ENCODE measurements at places on chromosomes 2 and 18.

GRCh38 chr18:9211955-9212354 is 75.4 kb downstream of the ANKRD12 start:
- DNase-seq = no peak

DNA sequence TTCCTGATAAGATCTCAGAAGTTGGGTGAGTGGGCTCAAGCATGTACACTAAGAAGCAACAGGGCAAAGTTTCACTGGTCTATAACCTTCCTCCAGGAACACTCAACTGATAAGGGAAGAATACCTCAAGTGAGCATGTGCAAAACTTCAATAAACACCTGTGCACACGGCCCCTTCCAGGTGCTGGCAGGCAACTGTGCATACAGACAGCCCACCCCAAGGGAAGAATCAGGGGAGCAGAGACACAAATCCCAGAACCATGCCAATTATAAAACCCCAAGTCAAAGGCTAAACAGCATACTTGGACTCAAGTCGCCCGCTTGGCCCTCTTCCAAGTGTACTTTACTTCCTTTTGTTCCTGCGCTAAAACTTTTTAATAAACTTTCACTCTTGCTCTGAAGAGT is 85.9 kb upstream of the RTN4 start:
- no peak for DNase-seq

DNA sequence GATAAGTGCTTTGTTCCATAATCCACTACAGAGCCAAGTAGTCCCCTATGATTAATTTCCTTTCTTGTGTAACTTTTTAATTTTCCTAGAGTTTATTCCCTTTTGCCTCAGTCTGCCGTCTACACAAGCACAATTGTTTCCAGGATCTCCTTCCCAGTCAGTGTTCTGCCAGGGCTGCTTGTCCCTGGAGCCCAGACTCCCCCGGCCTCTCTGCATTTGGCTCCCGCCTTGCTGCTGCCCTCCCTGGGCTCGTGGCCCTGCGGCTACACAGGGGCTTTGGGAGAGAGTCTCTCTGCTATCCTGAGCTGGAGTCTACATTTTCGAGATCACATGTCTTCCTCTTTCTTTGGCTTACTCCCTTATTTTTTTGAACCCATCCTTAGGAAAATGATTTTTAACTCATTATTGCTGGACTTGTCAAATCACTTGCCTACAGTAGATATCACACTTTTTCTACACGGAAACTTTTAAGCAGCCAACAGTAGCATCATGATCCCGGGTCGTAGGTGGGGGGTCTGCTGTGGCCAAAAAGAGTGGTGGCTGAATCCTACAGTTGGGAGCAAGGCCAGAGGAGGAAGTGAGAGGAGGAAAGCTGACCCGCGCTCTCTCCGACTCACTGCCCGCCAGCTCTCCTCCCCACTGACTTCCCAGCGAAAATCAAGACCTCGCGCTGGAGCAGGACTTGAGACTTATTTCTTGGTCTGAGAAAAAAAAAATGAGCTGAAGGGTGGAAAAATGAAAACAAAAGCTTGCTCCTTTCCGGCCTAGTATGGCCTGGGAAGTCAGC is 9.4 kb downstream of the FBLN7 start:
- DNase-seq = no peak

- no peak for DNase-seq
Measured at GRCh38 chr2:241190291-241190981, 2.0 kb downstream of the ANO7 start.

- no peak for DNase-seq
Measured at GRCh38 chr18:69725855-69726508, 221.7 kb downstream of the CD226 start.

GRCh38 chr18:32262092-32262491 is 72.3 kb downstream of the MEP1B start:
- DNase-seq = no peak

GRCh38 chr2:241116606-241117560 is 14.8 kb upstream of the MTERF4 start:
- DNase-seq = no peak

DNA sequence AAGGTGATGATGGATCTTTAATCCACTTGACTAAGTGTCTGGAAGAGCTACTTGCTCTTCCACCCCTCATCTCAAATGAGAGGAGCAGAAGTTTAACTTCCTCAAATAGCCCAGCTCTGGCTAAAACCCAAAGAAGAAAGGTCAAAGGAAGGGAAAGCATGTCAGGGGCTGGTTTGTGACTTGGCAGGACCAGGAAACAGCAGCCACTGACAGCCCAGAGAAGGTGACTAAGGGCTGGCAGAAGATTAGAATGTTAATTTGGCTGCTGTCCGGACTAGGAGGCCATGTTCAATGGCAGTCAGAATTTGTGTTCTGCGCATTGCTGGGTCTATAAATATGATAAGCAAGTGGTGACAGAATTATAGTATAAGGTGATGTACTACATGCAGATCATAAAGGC is 386.2 kb downstream of the SETBP1 start:
- no peak for DNase-seq

DNA sequence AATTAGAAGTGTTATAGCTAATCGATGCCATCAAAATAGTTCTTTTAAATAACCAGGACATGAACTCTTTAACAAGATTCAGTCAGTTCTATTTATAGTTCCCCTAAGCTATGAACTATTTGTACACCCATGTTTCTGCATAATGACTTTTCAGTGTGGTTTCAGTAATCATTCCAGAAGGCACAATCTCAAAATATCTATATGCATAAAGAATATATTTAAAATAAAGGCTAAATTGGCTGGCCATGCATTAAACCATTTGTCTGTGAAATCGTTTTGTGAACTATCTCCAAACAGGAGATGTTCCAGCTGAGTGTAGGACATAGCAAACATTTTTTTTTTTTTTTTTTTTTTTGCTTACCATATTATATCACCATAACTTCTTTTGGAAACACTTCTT is 719.3 kb downstream of the PLCL1 start:
- DNase-seq = no peak

GRCh38 chr2:11749646-11750349 is 3.4 kb downstream of the LPIN1 start:
- no peak for DNase-seq

- DNase-seq = no peak
Measured at GRCh38 chr2:101524806-101525430, 50.0 kb upstream of the RFX8 start.

DNA sequence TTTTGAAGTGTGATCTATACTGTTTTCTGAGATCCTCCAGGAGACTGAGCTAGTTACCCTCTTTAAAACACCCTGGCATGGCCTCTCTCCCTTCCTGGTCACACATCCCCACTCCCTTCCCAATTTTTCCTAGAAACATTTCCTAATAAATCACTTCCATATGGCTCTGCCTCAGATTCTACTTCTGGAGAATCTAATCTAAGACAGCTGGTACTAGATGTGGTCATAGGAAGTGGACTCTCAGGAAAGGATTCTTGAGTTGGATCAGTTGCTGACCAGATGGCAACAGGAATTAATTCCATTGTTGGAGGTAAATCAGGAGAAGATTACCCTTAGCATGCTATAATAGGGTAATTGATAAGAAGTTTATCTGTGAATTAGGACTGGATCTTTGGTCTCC is 310.5 kb downstream of the SATB2 start:
- no peak for DNase-seq

DNA sequence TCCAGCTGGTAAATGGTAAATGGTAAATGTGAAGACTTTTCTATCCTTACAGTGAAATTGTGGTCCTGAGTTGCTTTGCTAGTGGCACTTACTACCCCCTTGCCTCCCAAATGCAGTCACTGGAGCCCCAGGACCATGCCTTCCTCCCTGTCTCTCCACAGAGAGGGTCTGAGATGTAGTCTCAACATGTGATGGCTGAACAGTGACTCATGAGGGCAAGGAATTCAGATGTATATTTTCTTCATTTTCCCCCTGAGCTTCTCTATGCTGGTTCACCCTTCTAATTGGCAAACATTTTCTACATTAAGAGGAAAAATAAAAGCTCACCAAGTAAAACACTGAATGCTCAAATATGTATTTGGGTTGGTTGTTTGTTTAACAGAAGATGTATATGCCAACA is 232.0 kb downstream of the SH3BP4 start:
- DNase-seq = no peak

GRCh38 chr2:174176898-174177297 is 71.4 kb downstream of the OLA1 start:
- DNase-seq = no peak
